Uterus (tissue), 4 donors: ENCODE measurements at places on chromosomes 1 and 21. TPM values are rescaled to one million over a fixed set of nuclear protein-coding genes. Genes with fewer than 3 reads are reported as not detected.

Gene ASAP3
- 53.5 TPM for total RNA-seq

GRCh38 chr1:46244656-46245371, 2.7 kb upstream of the RAD54L start:
- DNase-seq, result no peak

GRCh38 chr1:42680055-42680454, 2.2 kb upstream of the YBX1 start:
- DNase-seq, result no peak

DNA sequence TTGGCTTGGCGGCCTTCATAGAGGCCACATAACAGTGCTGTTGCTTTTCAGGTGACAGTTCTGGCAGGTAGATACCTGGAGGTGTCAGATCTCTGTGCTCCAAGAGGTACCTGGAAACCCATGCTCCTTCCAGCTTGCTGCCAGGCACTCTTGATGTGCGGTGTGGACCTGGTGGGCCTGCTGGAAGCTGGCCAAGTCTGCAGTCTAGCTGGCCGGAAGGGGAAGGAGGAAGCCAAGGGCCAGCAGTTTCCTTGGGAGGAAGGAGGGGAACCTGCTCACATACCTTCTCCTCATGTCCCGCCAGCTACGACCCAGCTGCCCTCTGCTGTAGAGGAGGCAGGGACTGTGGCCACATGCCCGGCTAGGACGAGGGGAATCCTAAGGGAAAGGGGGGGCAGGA, 166.4 kb upstream of the AJAP1 start:
- no peak for DNase-seq

DNA sequence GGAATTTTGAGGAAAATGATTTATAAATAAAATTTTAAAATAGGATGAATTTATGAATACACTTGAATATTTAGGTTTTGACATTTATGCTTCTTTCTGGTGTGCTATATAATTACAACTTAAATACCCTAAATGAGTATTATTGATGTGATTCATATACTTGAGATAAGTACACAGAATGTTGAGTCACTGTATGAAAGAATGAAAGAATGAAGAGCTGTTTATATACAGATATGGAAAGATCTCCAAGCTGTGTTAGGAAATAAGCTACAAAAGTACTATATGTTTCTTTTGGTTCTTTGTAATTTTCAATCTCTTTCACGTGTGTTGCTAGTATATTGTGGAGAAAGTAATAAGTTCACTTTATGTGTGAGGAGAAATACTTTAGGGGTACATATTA, 147.2 kb downstream of the RASAL2 start:
- DNase-seq, result no peak

DNA sequence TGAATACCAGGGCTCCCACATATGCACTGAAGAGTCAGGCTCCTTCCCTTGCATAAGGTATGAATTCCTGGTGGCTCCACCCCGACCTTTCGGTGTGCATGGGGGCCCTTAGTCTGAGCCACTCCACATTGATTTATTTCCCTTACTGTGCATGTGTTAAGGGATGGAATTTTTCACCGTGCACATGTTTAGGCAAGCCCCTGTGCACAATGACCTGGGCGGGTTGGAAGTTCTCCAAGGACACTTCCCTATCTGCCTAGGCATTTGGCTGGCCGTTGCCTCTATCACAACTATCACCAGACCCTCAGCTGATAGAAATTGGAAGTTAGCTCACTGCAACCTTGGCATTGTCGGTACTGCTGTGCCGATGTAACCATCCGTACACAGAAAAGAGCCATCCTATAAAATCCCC, 9.7 kb downstream of the S100A6 start:
- DNase-seq, result no peak

DNA sequence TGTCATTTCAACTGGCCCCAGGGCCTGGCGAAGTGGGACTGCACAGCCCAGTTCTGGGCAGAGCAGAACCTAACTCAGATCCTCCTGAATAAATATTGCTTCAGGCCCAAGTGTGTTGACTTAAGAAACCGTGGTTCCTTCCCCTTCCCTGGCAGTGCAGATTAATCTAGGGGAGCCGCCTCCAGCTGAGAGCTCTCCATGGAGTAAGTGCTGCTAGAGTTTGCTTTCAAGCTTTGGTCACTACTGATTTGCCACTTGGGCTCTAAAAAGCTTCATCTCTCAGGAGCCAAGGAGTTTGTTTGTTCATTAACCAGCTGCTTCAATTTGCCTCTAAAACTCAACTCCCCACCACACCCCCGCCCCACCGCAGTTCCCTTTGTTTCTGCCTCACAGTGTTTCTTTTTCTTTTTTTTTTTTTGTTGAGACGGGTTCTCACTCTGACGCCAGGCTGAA, 112.1 kb downstream of the DTL start:
- no peak for DNase-seq

GRCh38 chr1:101190441-101190840, 46.4 kb upstream of the S1PR1 start:
- DNase-seq, result no peak

DNA sequence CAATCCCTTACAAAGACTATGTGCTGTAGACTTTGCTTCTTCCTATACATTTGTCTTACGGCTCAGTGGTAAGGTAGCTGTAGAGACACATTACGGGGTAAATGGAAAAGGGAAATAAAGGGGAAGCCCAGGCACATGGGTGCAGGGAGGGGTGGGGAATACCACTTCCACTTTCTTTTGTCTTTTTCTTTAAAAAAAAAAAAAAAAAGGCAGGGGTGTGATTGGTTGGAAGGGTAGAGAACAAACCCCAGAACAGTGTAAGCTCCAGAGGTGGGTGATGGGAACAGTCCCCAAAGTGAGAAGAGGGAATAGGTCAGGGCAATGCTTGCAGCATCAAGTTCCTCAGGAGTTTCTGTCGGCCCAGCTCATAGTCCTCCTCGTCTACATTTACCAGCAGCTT, 3.9 kb downstream of the NIT1 start:
- DNase-seq, result no peak

GRCh38 chr1:21397813-21398188, 42.1 kb upstream of the NBPF3 start:
- DNase-seq, result no peak

GRCh38 chr1:207999274-207999915, 88.5 kb upstream of the CD34 start:
- DNase-seq, result no peak

GRCh38 chr1:2971101-2971501, 50.2 kb upstream of the ACTRT2 start:
- DNase-seq, result no peak

DNA sequence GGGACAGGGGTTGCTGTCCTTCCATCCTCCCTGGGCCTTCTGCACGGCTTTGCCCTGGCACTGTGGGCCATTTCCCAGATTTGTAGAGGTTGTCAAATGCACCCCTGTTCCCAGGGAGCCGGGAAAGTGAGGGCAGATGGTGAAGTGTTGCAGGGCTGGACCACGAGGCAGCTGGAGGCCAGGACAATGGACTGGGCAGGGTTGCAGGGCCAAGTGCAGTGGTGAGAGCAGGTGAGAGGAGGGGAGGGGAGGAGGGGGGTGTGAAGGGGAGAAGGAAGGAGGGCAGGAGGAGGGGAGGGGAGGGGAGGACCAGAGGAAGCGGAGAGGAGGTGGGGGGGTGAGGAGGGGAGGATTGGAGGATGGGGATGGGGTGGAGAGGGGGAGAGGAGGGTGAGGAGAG, 443.9 kb downstream of the CAMTA1 start:
- no peak for DNase-seq

- DNase-seq, result no peak
These were observed 183.6 kb upstream of the UBE2U start for GRCh38 chr1:64019818-64020217.

DNA sequence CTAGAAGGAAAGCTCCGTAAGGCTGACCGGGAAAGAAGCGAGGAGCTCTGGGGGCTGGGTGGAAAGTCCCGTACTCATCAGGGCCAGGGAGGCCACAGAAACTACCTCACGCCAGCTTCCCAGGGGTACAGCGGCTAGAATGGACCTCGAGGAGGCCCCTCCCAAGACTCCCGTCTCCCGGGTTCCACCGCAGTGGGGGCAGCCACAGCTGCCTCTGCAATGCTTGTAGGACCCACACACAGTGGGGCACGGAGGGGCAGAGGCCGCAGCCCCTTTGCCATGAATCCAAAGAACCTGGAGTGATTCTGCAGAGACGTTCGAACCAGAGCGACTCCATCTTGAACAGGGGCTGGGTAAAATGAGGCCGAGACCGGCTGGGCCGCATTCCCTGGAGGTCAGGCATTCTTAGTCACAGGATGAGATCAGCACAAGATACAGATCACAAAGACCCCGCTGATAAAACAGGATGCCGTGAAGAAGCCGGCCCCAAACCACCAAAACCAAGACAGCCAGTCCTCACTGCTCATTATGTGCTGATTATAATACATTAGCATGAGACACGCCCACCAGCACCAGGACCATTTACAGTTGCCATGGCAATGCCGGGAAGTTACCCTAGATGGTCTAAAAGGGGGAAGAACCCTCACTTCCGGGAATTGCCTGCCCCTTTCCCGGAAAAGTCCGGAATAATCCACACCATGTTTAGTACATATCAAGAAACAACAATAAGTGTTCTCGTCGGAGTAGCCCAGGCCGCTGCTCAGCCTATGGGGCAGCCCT, 1.6 kb upstream of the ANKRD65 start:
- no peak for DNase-seq
